ENCODE measurements at places on chromosomes 1 and 21.
A peak's percentile ranks its signal among the peaks of the same experiment; 100 is the strongest.

DNA sequence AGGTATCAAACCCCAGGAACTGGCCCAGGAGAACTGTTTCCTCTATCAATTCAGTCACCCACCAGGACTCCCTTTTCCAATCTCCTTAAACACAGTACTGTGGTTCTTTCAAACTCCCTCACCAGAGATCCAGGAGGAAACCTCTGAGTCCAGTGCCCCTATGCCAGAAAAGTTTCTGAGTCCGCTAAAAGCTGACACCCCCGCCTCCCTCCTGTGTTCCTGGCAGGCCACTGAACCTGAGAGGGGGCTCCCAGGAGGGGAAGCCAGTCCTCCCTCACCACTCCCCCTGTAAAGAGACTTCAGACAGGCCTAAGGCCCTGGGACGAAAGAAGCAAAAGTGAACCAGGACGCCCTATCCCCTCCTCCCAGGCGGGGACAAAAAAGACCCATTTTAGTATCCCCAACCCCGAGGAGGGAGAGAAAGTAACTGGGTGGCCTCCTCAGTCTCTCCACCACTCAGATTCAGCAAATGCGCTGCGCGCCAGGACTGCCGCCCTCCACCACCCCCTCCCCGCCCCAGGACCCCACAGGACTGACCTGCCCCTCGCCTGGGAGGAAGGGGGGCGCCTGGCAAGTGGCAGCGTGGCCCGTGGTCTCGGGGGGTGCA lies 624 bp downstream of the SLC41A1 start:
- peak; percentile 31 for DNase-seq

- DNase-seq = no peak
These were observed 35.5 kb upstream of the MAP10 start for GRCh38 chr1:232769733-232770132.

DNA sequence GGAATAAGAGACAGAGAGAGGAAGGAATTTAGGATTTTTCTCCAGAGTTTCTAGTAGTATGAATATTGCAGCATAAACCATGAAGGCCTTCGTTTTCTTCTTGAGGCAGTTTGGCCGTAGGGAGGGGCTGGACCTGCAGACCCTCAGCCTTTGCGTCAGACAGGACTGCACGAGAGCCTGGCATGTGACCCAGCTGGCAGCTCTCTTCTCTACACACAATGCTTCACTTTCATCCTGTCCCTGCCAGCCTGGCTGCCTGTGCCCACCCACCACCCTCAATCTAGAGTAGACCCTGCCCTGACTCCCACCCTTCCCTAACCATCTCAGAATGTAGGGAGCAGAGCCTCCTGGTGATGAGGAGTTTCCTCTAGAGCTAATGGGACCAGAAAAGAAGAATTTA lies 1.6 kb downstream of the CA14 start:
- no peak for DNase-seq

DNA sequence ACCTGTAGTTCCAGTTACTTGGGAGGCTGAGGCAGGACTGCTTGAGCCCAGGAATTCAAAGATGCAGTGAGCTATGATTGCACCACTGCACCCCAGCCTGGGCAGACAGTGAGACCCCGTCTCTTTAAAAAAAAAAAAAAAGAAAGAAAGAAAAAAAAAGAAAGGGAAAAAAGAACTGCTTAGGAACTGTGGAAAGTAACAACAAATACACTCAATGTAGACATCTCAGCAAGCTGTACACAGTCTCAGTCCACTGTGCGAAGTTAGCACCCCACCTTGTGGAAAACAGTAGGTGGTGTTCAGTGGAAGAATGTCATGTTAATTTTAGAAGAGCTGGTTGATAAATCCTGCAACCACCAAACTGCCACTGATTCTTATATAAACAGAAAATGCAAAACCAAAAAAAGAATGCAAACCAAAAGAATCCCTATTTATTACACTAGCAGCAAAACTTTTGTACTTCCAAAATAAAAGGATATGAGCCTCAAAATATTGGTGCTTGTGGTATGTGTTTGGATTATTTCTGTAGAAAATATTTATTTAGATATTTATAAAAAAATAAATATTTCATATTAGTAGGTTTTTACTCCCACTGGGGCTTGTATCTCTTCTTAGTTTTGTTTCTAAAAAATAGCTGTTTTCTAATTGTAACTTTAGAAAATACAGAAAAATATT lies 31.1 kb downstream of the ALG14 start:
- DNase-seq = peak; percentile 91

DNA sequence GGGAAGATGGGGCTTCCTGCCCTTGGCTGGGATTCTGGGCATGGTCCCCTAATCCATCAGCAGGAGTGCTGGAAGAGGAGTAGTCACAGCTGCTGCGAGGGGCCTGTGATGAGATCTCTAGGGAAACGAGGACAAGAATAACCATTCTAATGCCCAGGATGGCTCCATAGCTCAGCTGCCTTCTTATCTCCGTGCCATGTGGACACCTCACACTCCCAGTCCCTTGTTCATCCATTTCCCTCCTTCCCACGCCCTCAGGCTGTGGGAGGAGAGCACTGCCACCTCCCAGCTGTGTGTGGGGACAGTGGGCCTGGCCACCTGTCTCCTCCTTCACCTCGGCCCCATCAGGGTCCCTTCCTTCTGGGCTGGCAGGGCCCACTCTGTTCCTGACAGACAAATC lies 16.1 kb upstream of the ETV3 start:
- DNase-seq = no peak

DNA sequence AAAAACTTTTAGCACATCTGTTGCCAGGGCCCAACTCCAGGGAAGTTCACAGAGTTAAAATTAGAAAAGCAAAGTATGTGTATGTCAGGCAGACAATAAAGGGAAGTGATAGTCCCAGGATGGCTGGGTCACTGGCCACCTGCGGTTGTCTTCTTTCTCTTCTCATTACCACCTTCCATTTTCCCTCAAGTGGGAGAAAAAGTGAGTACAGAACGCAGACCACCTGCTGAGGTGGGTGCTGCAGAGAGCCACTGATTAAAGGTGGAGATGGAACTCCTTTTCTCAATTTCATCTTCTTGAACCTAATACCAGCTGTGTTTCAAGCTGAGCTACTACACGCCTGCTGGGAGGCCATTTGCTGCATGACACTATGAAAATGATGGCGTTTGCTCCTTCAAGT lies 88.8 kb upstream of the PDE4B start:
- DNase-seq = no peak

GRCh38 chr1:23079025-23079424 lies 59.8 kb downstream of the KDM1A start:
- DNase-seq = no peak

DNA sequence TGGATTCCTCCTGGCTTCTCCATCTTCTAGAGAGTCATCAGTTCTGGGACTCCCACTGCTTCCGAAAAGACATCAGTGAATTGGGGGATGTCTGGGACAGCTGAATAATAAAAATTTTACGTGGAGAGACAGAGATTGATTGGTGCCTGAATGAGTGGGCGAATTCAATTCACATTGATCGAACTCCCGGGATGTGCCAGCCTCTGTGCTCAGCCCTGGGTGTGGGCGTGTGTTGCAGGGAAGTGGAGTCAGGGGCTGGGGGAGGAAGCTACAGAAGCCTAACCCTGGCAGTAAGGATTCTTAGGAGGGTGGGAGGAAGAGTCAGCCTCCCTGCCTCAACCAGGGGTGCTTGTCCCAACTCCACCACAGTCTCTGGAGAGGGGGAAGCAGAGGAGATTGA lies 18.0 kb upstream of the STUM start:
- no peak for DNase-seq

- DNase-seq = no peak
These were observed 33.3 kb upstream of the PIGC start for GRCh38 chr1:172477216-172477615.

DNA sequence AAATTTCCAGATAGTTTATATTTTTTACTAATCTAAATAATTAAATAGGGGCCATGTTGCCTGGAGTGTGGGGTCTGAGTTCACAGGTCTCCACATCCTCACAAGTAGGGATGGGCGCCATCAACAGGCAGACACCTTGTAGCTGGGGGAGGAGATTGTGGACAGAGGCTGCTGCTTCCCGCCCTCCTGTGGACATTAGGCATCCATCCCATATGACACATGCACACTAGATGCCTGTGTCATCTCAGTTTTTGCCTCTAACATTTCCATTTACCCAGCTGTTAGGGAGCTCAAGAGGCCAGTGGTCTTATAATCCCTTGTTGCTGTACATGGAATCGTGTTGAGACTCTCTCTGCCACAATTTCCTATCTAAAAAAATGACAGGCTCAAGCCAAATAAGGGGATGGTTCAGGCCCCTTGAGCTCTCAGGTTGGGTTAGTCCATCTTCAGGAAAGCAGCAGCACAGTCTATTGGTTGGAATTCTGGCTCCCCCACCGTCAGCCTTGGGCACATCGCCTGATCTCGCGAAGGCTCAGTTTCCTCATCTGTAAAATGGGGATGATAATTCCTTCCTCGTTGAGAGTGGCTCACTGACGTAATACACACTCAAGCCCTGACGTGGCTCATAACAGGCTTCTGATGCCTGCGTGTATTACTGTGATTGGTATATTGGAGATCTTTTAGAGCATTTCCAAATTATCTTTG lies 13.6 kb downstream of the LHX4 start:
- no peak for DNase-seq

DNA sequence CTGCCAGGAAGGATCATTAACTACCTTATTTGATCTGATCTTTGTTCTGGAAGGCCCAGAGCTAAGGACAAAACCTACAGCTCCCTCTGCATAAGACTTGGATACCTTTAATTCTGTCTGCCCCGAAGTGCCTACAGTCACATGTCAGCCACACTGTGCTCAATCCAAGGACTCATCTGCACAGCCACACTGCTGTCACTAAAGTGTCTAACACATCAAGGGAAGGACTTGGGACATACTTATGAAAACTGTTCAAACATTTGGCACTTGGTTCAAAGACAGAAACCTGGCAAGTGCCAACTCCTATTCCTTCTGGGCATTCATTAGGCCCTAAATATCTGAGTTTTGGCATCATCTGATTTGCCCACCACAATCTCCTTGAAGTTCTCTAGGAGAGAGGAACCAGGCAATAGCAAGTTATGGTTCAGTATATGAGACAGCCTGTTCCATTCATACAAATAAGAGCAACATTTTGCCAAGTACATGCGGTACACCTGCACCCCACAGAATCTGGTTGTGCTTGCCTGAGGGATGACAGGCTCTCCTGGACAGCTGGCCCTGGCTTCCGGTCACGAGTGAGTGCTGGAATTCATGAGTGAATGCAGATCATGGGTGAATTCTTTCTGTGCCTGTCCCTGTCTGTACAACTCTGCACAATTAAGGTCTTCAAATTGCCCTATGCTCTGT lies 105.9 kb downstream of the KCNK1 start:
- no peak for DNase-seq

GRCh38 chr1:94805912-94806311 lies 14.2 kb upstream of the SLC44A3 start:
- peak; percentile 73 for DNase-seq

DNA sequence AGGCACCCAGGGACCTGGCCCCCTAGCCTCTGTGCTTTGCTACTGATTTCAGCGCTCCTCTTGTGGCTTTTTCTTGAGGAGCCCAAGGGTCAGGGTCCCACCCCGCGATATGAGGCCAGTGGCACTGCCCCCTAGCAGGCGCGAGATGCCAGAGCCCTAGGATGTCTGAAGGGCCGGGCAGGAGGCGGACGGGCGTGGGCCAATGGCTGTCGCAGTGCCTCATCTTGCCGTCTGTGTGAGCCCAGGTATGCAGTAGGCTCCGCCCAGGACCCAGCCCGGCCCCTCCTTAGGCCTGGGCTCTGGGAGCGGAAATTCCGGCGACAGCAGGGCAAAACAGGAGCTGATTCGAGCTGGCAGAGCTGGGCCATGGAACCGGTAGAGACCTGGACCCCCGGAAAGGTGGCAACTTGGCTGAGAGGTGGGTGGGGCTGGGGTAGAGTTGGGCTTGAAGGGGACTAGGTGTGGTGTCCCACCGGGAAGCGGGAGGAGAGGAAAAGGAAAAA lies at the start of gene CNKSR1:
Gene CNKSR1 (plus strand): TSS at position 310 of the 503 bp plus-strand sequence. CDS start 57 bp downstream, at position 367.
- no peak for DNase-seq

DNA sequence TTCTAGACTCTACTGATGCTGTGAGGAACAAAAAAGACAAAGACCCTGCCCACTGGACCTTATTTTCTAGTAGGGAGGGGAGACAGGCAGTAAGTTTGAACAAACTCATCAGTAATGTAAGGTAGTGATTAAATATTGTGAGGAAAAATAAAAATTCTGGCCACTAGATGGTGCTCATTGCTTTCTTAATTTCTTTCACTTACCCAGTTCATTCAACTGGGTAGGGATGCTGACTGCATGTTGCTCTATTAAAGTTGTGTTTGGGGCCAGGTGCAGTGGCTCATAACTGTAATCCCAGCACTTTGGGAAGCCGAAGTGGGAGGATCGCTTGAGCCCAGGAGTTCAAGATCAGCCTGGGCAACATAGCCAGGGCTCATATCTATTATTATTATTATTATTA lies 6.3 kb upstream of the KYAT3 start:
- DNase-seq = peak; percentile 80

DNA sequence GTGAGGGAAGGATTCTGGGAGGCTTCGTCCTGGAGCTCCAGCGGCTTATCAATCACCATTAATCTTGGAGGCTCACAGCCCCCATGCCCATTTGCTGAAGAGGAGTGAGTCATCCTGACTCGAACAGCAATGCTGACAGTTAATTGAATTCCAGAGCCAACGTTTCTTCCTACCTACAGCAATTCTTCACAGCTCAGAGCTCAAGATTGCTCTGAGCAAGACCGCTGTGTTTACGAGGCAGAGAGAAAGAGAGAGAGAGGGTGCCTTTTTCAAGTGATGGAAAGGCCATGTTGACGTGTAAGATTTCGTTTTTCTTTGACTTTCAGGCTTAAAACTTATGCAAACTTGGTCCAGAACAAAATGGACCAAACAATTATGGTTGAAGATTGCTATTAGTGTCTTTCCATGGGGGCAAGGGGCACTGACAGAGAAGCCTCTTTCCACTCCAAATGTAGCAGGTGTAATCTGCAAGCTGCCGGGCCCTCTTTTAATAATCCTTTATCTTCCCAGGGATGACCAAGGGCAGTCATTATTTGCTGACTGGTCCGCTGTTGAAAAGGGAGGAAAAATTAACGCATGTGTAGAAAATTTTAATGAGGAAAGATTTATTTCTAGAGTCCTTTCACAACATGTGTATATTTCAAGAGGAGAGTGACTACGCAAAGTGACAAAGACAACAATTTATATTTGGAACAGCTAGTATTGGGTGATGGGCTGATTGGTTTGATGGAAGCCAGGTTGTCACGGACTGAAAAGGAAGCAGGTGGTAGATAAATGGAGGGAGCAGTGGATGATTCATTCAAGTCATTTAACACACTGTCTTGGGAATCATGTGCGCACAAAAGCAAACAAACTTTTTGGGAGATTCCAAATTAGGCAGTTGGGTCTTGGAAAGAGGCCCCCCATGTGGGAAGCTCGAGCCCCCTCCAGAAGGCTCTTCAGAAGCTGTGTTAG lies 136.1 kb upstream of the IRF2BP2 start:
- DNase-seq = peak; percentile 33

DNA sequence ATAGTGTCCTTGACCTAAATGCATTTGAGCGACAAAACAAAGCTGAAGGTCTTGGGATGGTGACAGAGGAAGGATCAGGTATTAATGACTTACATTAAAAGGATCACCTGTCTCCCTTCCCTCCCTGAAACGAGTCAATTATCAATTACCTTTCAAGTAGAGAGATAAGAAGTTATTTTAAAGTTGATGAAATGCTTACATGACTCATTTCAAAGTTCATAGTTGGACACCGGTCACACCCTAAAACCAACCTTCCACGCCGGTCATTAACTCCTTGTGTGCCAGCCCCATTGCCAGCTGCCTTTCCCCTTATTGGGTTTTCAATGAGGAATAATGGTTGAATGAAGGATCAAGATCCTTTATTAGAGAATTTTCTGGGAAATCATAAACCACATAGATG lies 129.8 kb downstream of the ZP4 start:
- DNase-seq = no peak

GRCh38 chr1:112666946-112667345 lies 7.5 kb upstream of the MOV10 start:
- no peak for DNase-seq
